Coronary artery (tissue), 2 donors: ENCODE measurements at places on chromosomes 7 and 10.

GRCh38 chr10:49141541-49142332 lies 7.9 kb upstream of the FAM170B start:
- no peak for DNase-seq

DNA sequence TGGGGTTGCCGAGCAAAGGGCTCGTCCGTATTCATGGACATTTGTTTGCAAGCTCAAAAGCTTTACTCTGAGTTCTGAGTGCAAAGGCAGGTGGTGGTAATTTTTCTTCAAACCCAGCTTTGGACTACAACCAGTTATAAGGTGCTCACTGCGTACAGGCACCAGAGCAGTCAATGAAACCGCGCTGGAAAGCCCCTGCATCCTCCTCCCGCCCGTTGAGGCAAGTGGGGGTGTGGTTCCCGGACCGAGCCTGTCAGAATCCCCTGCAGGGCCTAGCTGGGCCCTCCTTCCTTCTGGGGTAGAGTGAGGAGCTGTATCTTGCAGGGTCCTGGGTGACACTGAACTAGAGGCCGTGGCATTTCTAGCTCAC lies 22.3 kb downstream of the AMZ1 start:
- no peak for DNase-seq

GRCh38 chr10:101030496-101031127 lies 317 bp downstream of the PDZD7 start:
- DNase-seq: no peak

GRCh38 chr10:29908962-29909361 lies 150.4 kb downstream of the JCAD start:
- DNase-seq: no peak

- no peak for DNase-seq
Measured at GRCh38 chr7:114857605-114858004, 64.3 kb upstream of the MDFIC start.

- DNase-seq: no peak
Measured at GRCh38 chr10:97365761-97366351, 31.3 kb upstream of the FRAT2 start.

GRCh38 chr7:83366629-83367028 lies 203.9 kb upstream of the PCLO start:
- no peak for DNase-seq

DNA sequence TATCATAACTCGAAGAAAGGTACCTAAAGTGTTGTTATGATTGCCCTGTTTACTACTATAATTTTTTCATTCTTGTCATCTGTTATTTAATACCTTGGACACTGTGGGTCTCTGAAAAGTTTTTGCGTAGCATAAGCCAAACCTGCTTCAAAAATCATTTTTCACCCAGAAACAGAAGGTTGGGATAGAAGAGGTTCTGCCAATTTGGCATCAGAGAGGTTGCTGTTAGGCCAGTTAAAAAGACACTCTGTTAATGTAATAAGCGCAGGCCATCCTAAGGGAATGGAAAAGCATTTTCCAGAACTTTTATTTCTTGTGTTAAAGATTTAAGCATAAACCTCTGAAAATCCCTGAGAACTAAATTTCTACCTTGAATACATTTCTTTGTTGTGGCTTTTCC lies 212.2 kb downstream of the BMPER start:
- no peak for DNase-seq

DNA sequence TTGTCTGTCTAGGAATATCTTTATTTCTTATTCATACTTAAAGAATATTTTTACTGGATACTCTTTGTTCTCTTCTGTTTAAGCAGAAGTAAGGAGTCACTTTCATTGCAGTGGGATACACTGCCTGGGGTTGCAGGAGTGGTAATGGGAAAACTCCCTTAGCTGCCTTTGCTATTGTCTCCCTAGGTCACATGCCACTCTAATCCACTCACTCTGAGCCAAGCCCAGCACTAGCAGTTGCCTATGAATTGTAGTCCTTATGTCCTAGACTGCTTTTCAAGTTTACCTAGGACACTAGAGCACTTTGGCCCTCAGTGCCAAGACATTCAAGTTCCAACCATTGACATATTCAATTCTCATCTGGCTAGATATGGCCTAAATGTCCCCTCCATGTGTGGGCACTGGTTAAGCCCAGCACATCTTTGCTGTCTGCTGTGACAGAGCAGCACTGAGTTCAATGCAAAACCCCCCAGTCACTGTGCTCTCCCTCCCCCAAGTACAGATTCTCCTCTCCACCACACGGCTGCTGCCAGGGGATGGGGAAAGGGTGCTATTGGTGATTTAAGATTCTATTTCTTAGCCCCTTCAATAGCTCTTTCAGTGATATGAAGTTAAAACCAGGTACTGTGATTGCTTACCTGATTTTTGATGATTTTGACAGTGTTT lies 991.7 kb upstream of the KCND2 start:
- no peak for DNase-seq

GRCh38 chr10:79413196-79413595 lies 32.2 kb downstream of the ZCCHC24 start:
- DNase-seq: no peak

DNA sequence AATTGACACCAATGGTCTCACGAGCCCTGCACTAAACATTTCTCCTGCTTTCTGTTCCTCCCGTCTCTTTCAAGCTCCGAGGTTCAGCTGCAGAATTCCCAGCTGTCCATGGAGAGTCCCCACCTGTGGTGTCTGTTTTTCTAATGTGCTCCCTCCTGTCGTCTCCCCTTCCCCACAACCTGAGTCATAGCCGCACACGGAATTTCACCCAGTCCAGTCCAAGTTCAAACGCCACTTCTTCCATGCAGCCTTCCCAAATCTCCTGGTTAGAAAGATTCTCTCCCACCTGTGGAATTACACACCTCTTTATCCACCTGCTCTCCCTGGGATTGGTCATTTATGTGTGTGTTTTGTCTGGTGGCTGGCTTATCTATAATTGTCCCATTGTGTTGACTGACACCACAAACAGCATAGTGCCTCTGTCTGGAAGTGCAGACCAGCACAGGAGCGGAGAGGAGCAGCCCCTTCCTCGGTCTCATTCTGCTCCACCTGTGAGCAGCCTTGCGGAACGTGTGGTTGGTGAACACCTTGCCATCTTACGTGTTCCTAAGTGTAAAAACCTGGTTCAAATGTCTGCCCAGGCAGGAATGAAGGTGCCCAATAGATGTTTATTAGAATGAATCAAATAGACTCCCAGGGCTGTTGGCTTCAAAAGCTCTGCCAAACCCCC lies 3.3 kb upstream of the DIP2C start:
- no peak for DNase-seq

- DNase-seq: no peak
Measured at GRCh38 chr10:133312016-133312768, 3.5 kb downstream of the ZNF511 start.

DNA sequence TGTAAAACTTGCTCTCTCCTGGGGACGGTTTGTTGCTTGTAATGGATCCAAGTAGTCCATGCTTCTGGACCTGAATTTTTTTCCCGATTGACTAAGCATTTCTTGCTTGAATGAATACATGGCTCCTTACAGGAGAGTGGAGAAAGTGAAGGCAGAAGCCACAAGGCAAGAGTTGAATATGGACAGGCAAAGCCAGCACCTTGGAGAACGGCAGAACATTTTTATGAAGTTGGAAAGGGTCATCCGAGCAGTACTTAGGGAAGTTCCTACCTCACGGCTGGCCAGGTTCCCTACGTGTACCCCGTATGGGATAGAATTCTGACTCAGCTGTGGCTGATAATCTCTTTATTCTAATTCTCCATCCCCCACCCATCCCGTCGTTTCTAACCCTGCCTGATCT lies 50.6 kb upstream of the MGAM2 start:
- DNase-seq: no peak

GRCh38 chr10:106513352-106513771 lies 651.1 kb downstream of the SORCS1 start:
- no peak for DNase-seq

DNA sequence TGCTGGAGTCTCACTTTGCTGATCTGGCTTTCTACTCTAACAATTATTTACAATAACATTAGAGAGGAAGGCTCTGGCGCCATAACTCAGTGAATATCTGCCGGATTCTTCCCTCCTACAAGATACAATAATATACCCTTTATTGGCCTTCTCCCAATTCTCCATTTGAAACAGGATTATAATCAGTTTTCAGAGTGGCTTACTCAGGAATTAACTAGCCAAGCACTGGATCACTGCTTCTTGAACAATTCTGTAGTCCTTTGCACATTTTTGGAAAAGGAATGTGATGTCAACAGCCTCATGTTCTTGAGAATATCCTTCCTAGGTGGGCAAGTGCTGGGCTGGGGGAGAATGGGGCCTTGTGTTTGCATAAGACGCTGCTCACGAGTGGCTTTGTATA lies 125.9 kb downstream of the HIPK2 start:
- DNase-seq: no peak

DNA sequence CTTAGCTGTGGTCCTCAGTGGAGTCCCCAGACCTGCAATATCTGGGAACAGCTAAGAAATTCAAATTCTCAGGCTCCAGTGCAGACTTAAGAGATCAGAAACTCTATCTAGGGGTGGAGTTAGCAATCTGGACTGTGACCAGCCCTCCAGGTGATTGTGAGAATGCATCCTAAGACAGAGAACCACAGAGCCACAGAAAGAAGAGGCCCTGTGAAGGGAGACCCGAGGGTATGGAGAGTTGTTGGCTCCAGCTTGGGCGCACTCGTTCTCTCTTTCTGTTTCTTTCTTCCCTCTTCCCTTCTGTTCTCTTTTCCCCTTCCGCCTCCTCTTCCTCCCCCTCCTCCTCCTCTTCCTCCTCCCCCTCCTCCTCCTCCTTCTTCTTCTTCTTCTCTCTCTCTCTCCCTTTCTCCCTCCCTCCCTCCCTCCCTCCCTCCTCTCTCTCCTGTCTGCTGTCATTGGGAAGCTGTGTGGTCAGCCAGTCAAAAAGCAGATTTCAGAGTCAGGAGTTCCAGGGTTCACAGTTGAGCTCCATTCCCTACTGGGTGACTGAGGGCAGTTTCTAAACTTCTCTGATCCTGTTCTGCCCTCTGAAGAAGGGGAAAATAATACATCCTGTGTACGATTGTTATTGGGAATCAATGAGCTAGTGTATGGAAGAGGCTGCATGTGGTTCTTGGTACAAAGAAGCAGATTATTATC lies 62.1 kb upstream of the STEAP1B start:
- no peak for DNase-seq

DNA sequence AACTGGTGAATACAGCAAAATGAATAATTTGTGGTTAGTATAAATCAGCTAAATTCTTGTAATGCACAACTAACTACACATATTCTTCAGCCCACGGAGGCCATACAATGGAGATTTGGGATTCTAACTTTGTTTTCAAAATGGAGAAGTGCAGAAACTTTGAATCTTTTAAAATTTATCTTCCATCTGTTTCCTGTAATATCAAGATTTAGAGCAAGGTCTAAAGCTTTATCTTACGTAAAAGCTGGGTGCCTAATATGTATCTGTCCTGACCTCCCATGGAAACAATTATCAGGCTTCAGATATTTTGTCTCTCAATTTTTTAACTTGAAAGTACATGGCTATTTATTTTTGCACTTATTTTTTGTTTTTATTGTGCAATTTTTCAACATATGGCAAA lies 5.0 kb upstream of the AHR start:
- no peak for DNase-seq

DNA sequence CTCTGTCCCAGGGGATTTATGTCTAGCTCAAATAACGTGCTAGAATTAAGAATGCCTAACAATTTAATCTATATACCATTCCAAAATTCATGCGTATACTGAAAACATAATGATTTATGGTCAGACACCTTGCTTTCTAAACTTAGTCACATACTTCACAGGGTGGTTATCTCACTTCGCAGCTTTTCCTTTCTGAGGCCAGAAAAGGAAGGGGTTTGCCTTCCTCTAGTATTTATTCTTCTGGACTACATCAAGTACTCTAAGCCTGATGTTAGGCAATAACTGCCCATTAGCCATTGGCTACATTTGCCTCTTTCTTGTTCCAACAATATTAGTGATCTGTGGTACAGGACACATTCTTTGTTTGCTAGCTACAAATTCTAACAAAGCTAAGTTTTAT lies 72.6 kb upstream of the FHIP2A start:
- DNase-seq: no peak

DNA sequence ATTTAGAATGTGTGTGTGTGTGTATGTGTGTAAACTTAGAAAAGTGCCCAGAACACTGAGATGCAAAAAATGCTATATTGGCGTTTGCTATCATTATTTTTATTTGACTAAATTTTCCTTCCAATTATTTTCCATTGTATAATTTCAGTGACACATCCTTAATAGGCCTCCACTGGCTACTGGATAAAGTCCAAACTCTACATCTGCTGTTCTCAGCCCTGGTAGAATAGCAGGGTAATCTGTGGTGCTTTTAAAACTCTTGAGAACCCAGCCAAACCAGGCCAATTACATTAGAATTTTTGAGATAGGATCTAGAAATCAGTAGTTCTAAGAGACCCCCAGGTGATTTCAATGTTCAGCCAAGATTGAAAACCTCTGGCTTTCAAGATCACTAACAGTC lies 66.4 kb downstream of the ZNF503 start:
- no peak for DNase-seq

GRCh38 chr7:145036604-145037405 lies 201.0 kb upstream of the TPK1 start:
- DNase-seq: no peak

- DNase-seq: no peak
Measured at GRCh38 chr10:510415-510881, 179.0 kb downstream of the DIP2C start.

- DNase-seq: no peak
Measured at GRCh38 chr10:33112831-33113455, 154.9 kb upstream of the ITGB1 start.

DNA sequence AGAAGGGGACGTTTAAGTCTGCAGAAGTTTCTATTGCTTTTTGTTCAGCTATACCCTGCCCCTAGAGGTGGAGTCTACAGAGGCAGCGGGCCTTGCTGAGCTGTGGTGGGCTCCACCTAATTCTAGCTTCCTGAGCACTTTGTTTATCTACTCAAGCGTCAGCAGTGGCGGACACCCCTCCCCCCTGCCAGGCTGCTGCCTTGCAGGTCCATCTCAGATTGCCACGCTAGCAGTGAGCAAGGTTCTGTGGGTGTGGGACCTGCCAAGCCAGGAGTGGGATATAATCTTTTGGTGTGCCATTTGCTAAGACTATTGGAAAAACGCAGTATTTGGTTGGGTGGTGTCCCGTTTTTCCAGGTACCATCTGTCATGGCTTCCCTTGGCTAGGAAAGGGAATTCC lies 147.3 kb upstream of the PRPS1L1 start:
- DNase-seq: no peak

- DNase-seq: no peak
Measured at GRCh38 chr10:3010816-3011460, 56.4 kb upstream of the PFKP start.

DNA sequence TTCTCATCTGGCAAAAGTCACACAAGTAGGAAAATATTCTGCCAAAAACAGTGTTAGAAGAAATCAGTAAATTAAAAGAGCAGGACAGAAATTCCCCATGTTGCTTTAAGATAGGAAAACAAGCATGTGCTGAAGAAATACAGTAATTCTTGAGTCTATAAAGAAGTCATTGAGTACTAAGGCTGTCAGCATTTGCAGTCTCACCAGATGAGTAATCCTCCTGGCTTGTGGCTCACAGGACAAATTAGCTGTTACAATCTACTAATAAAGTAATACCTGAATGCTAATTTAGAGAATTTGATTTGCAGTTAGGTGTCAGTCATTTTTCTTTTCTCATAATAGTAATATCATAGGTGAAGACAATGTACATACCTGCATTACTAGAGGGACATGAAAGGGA lies 1158.9 kb upstream of the CELF2 start:
- DNase-seq: no peak

- no peak for DNase-seq
Measured at GRCh38 chr7:155702616-155703015, 58.2 kb downstream of the RBM33 start.

GRCh38 chr7:94656925-94657731 lies 1.2 kb upstream of the SGCE start:
- DNase-seq: no peak

GRCh38 chr7:69687739-69688433 lies 89.6 kb downstream of the AUTS2 start:
- DNase-seq: no peak
